Progenitor cell of endocrine pancreas (in vitro differentiated cells): ENCODE measurements at places on chromosomes 3 and 15. TPM values are rescaled to one million over a fixed set of nuclear protein-coding genes. Genes with fewer than 3 reads are reported as not detected.

DNA sequence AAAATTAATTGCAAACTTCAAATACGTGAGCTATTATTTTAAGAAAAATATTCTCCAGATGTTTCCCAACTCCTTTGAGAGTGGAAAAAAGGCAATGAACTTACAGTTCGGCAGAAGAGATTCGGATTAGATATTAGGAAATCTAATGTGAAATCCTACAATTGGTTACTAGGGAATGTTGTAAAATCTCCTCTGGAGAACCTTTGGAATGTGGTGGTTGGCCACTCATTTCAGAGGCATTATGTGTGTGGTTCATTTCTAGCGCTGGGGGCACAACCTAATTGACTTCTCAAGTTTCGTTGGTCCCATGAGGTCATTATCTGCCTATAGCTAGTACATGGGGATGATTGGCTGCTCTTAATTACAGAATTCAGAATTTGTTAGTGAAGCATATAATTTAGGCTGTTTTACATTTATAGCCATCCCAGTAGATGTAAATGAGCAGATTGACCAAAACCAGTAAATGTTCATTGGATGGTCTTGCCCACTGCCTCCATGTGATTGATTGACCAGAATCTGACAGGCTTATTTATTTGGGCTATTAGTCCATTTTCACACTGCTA is 34.6 kb upstream of the CMSS1 start:
- no peak for DNase-seq

- DNase-seq = no peak
These were observed 3.2 kb downstream of the AEN start for GRCh38 chr15:88624156-88624970.

DNA sequence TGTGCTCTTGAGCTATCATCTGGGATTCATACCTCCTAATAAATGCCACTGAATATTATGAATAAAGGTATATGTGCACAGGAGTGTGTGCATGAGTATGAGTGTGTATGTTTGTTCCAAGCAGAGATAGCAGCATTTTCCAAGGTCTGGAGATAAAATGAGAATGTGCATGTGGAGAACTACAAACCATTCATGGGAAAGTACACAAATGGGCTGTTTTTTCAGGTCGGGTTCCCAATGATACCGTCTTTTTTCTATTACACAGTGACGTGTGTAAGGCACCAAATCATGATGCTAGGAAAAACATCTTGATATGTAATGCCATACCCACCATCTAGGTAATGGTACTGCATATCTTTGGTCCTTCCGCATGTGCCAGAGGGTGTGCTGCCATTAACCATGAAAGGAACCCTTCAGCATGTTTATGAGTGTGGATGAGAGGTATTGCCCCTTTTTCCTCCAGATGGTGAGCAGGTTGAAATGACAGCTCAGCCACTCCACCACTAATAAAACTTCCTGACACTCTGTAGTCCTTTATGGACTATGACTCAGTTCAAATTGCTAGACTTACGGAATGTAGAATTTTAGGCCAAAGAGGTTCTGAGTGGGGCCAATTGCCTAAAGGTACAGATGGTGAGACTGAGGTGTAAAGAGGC is 36.4 kb upstream of the COPB2 start:
- DNase-seq = no peak

- no peak for DNase-seq
These were observed 1.3 kb downstream of the ACAP2 start for GRCh38 chr3:195441476-195441991.

DNA sequence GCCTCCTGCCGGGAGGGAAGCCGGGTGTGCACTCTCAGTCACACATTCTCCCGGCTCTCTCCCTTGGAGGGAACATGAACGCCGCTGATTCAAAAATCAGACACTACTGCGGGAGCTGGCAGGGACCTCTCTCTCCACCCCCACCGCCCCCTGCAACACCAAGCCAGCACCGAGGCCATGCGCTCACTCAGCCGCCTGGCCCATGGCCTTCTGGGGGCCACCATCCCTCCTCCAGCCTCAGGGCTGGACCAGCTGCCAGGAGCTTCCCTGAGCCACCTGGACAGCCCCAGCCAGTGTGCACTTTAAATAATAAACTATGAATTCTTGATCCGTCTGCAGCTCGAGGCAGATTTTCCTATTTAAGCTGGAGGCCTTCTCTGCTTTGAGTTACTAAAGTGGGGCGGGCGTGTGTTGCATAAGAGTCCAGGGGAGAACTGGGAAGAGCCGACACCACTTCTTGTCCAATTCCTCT is 30.6 kb downstream of the ADAMTS17 start:
- DNase-seq = no peak

- no peak for DNase-seq
These were observed 98.8 kb downstream of the SEC22A start for GRCh38 chr3:123300583-123300982.

DNA sequence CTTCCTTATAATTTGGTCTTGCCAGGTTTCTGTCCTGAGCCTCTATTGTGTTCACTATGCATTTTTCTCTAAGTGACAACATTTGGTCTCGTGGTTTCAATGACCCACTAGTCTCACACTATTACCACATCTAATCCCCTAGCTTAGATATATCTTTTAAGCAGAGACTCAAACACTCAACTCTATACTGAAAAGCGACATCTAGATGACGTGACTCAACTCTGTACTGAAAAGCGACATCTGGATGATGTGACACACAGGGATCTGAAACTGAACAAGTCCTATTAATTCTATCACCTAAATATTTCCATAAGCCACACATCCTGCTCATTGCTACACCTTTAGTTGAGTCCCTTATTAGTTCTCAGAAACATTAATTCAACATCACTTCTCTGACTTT is 141.7 kb upstream of the MBNL1 start:
- DNase-seq = no peak

DNA sequence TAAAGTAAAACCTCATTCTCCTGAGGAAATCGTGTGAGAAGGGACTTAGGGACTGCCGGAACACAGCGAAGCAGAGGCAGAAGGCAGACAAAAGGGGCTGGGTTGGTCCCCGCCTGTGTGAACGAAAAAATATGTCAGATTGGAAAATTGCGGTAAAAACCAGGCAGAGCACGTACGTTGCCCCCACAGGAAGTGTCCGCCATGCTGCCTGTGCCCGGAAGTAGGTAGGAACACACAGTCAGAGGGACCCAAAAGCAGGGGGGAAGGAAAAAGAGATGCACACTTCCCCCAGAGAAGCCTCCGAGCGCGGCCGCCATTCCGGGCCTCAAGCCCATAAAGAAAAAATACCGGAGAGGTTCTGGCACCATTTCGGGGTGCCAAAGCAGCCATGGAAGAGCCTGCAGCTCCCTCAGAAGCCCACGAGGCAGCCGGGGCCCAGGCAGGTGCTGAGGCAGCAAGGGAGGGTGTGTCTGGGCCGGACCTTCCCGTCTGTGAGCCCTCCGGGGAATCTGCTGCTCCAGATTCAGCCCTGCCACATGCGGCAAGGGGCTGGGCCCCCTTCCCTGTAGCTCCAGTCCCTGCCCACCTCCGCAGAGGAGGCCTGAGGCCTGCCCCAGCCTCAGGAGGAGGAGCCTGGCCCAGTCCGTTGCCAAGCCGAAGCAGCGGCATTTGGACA is at the start of gene MKRN3:
TSS of gene MKRN3 (plus strand) at position 280 of the 676 bp plus-strand sequence. CDS start at position 389, 109 bp downstream.
- no peak for DNase-seq

- no peak for DNase-seq
These were observed 60.5 kb downstream of the TOP2B start for GRCh38 chr3:25604107-25604805.

GRCh38 chr3:179451265-179452175 is at the start of gene GNB4:
TSS of gene GNB4 (minus strand) at chr3:179451470. CDS start at chr3:179426200, 25,270 bp downstream.
- peak; percentile 60 for DNase-seq

GRCh38 chr3:106635271-106635670 is 742.0 kb upstream of the CCDC54 start:
- no peak for DNase-seq

- DNase-seq = no peak
These were observed 311.3 kb downstream of the SLC9A9 start for GRCh38 chr3:143536817-143537535.

DNA sequence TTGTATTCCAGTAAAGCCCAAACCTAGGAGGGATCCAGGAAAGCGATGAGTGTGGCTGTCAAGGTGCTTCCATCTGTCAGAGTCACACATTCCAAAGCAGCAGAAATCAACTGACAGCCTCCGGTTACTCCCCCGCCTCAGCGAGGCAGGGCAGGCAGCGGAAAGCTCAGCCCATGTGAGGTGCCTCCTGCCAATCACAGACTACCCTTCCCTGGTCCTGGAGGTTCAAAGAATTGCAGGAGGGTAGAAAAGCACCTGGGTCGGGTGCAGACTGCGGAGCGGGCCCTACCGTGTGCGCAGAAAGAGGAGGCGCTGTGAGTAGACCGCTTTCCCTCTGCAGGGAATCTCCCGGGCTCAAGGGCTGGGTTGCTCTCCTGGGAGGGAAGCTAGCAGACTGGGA is at the start of gene UPK1B:
TSS of gene UPK1B (plus strand) at position 274 of the 400 bp plus-strand sequence. CDS start 13,144 bp downstream, outside the sequence.
- no peak for DNase-seq

DNA sequence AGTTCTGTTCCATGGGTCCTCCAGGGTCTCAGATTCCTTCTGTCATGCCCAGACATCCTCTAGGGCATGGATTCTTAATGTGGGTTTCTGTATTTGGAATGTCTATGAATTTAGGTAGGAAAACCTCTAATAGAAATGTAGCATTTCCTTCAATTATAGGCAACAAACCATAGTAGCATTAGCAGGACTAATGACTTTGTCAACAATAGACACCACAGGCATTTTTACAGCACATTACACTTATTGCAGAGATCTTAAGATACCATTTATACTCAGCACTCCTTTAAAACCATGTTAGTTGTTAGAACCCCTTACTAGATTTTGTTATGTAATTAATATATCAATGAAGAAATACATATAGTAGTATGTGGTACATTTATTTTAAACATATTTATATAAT is 77.8 kb upstream of the TBC1D5 start:
- no peak for DNase-seq

DNA sequence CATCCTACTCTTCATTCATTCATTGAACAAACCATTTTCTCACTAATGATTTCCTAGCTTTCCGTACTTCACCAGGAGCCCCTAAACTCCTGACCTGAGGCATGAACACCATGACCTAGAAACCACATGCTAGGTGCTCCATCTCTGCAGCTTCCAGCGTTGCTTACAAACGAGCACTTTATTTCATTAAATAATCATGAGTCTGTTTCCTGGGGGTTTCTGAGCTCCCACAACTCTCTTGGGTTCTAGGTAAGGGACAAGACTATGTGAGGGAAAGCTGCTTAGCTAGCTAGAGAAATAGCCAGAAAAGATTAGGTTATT is 1.3 kb downstream of the MAP2K1 start:
- no peak for DNase-seq

- DNase-seq = no peak
These were observed 33.5 kb downstream of the ALS2CL start for GRCh38 chr3:46660003-46660402.

DNA sequence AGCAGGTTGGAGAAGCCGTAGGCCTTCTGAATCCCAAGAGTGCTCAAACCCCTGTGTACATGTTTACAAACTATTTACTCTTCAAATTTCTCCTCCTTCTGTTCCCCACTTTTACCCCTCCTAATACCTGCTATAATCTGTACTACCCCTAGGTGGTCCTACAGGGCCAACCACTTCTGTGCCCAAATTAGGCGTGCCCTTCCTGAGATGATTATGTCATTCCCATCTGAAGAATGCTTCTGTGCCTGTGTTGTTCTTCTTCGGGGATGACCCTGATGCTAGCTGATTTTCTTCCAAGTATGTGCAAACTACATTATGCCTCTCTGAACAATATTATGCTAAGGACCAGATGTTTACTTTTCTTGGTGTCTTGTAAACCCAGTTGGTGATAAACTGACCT is 20.5 kb downstream of the RBP2 start:
- DNase-seq = no peak

GRCh38 chr3:106457281-106458180 is 588.7 kb upstream of the CBLB start:
- DNase-seq = no peak

- DNase-seq = no peak
These were observed 3.7 kb upstream of the TF start for GRCh38 chr3:133742351-133743091.

DNA sequence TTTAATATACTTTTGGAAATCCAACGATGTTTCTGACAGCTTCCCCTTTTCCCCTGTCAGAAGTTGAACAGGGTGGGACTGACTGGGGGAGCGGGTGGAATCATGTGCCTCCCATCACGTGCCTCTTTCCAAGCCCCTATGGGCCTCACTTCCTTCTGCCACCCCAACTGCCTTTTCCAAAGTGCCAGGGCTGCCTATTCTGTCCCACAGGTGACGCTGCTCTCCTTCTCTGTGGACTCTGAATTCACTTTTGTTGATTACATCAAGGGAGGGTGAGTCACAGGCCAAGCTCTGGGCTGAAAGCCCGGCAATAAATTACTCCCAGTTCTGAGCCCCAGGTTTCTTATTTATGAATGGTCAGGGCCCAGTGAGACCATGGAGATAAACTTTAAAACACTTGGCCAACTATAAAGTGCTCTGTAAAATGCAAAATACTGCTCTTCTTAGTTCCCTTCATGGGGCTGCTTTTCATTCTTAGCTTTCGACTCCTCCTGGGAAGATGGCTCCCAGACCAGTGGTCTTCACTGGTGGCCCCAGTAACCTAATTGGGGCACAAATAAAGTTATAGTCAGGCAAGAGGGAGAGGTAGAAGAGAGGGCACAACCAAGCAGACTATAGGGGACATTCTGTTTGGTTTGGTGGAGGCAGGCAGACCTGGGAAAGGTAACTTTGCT is 12.3 kb downstream of the CPNE9 start:
- DNase-seq = no peak

DNA sequence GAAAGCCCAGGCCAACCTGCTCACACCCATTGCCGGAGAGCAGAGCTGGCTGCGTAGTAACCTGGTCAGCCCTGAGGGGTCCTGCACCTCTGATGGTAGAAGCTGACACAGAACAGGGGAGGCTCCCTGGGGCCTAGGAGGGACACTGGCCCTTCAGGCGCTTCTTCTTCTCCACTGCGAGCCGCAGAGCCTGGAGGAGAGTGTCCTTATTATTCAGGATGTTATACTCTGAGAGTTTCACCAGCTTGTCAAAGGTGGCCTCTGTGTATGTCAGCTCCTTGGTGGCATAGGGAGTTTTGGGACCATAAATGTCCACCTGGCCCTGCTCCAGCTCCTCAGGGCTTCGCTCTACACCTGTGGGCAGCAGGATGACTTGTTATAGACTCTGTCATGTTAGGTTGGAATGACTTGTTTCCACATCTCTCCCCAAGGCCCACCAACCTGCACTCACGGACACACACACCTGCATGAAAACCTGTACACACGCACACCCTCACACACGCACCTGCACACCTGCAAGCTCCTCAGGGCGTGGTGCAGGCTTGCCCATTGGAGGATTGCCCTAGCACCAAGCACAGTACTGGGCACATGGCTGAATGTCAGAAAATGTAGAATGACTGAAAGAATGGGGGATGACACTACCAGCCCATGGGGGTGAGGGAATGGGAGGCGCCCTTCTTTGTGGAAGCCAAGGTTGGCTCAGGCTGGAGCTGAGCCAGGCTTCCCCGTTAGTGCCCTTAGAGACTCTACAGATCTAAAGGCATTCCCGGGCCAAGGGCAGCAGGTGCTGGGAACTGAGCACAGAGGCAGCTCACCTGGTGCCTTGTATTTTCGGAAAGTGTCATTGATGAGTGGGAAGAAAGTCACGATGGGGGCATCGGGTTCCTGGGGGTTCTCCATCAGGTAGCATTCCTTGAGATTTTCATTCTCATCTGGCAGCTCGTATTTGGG is 11.5 kb upstream of the EHD4 start:
- no peak for DNase-seq

Gene MELTF
- 4.8 and 5.0 TPM in 2 replicates for total RNA-seq

Gene PIAS1
- total RNA-seq = 71.4 and 71.6 TPM in 2 replicates

Gene PRR20G
- not detected in 2 replicates for total RNA-seq

Gene PCSK6
- total RNA-seq = 1.8 and 3.6 TPM in 2 replicates

Gene TRPM1
- not detected in 2 replicates for total RNA-seq

Gene SV2B
- 19.9 and 24.9 TPM in 2 replicates for total RNA-seq

Gene MYO5C
- 63.9 and 65.6 TPM in 2 replicates for total RNA-seq
